ENCODE measurements at places on chromosomes 16 and 17.

DNA sequence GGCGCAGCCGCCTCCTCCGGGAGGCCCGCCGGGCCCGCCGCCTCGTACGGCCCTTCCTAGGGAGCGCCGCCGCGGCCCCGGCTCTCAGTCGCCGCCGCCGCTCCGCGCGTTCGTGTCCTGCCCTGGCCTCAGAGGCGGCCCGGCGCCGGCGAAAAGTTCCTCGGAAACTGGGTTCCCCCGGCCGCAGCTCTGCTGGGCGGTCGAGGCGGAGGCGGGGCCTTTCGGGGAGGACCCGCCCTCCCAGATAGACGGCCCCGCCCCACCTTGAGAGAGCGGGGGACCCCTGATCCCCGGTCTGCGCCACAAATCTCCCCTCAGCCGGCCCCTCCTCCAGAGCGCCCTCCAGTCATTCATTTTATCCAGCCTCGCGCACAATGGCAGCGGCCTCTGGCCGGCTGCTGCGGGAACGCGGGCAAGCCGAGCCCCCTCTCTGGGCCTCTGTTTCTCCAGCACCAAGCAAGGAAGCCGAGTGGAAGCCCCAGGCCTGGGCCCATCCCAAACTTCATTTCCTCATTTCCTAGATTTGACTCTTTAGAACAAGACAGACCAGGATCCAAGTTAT lies at the start of gene SREBF1:
TSS of gene SREBF1 (minus strand) at position 169 of the 562 bp plus-strand sequence. CDS start 169 bp downstream, outside the sequence.
- no peak for DNase-seq

- no peak for DNase-seq
Measured at GRCh38 chr16:68046106-68046505, 23.0 kb downstream of the DUS2 start.

DNA sequence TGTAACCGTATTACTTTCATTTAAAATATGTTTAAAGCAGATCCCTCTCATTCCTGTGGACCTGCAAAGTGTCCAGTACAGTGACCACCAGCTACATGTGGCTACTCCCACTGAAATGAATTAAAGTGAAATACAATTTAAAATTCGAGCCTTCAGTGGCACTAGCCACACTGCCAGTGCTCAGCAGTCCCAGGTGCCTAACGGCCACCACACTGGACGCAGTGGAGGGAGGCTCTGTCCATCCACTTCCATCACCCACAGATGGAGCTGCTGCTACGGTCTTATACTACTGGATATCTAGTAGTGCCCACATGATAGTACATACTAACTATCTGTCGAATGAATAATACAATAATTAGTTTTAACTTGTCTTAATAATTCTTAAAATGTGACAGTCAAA lies 2.3 kb upstream of the CBX2 start:
- no peak for DNase-seq

DNA sequence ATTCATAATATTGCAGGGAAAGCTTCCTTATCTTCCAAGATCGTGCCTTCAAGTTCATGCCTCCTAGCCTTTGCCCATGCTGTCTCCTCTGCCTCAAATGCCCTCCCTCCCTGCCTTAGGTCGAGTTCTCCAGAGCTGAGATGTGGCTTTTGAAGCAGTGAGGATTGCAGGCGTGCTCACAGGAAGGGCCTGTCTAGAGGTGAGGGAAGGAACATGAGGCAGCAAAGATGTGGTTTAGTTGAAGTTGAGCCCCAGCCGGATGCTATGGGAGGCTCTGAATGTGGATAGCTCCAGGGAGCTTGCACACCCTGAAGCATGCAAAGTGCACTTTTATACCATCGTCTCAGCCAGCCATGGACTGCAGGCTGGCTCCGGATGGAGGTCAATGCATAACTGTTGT lies 754.6 kb upstream of the EEF2KMT start:
- DNase-seq, result no peak

- no peak for DNase-seq
Measured at GRCh38 chr16:23959752-23960072, 123.9 kb downstream of the PRKCB start.

DNA sequence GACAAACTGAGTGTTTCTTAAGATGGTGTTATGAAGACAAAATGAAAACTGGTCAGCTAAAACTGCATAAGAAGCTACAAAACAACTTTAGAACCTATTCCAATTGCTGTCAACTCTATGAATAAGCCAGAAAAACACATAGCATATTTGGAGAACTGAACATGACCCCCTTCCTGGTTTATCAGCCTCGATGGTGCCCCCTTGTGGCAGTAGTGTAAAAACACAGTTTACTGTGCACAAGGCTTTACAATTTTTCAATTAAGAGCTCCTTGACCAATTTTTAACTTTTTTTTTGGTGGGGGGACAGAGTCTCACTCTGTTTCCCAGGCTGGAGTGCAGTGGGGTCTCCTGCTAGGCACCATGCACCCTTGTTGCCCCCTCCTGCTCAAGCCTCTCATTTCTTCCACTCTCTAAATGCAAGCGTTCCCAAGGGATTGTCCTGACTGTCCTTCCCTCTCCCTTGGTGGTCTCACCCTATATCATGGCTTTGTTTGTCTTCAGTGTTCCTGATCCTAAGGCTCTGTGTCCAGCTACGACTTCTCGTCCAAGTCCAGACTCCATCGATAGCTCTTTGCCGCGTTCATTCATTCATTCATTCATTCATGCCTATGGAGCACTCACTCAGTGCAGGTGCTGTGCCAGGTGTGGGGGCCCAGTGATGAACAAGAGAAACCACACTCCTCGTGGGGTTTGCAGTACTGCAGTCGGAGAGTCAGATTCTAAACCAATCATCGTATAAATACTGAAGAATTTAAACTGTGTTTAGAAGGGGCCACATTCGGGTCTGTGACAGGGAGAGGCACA lies 7.5 kb downstream of the EIF1 start:
- peak; percentile 68 for DNase-seq

DNA sequence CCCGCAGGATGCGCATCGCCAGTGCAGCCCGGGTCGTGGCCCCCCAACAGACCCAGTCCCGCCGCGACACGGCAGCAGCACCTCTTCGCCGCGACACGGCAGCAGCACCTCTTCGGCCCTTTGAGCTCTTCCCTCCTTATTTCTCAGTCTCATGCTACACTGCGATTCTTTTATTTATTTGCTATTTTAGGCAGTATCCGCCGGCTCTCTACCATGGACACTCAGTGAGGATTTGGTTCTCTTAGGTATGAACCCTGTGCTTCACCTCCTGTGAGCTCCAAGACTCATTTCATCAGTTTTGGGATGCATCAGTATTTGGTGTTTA lies 8.3 kb upstream of the MAP2K3 start:
- DNase-seq, result no peak

GRCh38 chr17:47732399-47733046 lies 513 bp upstream of the TBX21 start:
- DNase-seq, result no peak

DNA sequence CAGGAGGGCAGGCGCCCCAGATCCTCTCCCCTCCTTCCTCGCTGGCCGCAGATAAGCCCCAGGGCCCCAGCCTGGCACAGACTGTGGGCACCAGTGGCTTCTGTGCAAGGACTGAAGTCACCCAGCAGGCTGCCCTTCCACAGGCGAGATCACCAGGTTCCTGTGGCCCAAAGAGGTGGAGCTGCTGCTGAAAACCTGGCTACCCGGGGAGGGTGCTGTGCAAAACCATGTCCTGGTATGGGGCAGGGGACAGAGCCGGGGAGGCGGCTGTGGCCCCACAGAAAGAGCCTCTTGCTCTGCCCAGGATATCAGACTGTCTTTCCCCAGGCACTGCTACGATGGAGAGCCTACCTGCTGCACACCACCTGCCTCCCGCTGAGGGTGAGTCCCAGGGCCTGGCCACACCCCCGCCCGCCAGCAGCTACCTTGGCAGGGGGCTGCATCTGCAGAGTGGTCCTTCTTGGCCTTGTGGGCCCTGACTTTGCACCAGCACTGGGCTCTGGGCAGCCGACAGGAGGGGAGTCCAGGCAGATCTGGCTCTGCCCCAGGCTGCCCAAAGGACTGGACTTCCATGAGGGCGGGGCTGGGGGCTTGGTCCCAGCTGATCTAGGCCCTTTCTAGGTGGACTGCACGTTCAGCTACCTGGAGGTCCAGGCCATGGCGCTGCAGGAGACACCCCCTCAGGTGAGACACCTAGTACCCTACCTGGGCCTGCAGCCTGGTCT lies 615 bp downstream of the CARMIL2 start:
- no peak for DNase-seq

DNA sequence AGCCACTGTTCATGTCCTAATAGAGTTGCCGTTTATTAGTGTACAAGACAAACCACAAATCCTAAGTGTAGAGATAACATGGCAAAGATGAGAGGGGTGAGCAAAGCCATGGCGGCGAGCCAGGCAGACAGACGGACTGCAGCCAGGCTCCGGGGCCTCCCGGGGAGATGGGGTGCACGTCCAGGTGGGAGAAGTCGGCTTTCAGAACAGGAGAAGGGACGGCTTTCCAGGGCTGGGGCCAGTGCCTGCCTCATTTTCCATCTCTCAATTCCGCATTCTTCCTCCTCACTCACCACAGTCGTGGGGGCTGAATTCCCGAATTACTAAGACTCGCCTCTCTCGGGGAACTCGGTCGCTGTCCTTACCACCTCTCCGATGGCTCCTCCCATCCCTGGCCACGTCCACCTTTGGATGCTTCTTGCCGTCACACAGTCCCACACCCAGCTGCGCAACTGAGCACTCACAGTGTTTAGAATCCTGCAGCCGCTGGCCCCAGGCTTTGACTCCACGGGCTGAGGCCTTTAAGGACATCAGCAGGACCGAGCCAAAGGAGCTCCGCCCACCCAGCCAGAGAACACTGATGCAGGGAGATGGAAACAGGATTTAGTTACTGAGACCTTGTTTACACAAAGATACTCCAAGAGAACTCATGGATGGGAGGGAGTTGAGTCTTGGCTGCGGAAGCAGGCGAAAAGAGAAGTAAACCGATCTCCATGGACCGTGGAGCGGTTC lies 59.7 kb downstream of the RNF112 start:
- no peak for DNase-seq

DNA sequence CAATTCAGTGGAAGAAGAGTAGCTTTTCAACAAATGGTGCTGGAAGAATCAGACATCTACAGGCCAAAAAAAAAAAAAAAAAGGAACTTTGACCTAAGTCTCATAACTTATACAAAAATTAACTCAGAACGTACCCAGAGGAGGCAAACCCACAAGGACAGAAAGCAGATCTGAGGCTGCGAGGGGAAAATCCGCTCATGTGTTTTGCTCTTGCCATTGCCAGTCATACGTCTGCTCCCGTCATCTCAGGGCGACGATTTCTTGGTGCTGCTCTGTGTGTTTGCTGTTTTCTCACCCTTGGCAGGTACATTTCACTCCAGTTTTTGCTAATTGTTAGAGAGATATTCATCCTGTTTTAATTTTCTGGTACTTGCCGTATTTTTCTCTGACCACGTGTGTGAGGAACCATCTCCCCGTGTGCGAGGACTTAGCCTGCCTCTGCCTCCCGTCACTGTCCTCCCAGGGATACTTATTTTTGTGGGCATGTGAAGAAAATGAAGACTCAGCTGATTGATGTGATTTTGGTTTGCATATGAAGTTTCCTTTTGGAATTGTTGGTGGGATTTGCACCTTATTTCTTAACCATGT lies 33.4 kb upstream of the ACSF3 start:
- no peak for DNase-seq

DNA sequence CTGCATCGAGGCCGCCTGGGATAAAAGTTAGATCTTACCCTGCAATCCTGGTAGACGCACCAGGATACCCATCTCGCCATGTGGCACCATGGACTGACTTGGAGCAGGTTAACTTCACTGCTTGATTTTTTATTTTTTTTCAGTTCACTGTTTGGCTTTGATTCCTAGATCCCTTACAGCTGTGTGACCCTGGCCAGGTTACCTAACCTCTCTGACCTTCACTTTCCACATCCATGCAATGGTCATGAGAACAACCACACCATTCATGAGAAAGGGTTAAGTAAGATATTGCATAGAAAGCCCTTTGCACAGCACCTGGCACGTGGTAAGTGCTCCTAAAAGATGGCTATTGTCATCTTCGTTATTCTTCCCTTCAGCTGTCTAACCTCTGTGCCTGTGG lies 230.5 kb downstream of the SOX9 start:
- no peak for DNase-seq

GRCh38 chr17:66415366-66416206 lies 113.2 kb downstream of the PRKCA start:
- DNase-seq, result no peak

DNA sequence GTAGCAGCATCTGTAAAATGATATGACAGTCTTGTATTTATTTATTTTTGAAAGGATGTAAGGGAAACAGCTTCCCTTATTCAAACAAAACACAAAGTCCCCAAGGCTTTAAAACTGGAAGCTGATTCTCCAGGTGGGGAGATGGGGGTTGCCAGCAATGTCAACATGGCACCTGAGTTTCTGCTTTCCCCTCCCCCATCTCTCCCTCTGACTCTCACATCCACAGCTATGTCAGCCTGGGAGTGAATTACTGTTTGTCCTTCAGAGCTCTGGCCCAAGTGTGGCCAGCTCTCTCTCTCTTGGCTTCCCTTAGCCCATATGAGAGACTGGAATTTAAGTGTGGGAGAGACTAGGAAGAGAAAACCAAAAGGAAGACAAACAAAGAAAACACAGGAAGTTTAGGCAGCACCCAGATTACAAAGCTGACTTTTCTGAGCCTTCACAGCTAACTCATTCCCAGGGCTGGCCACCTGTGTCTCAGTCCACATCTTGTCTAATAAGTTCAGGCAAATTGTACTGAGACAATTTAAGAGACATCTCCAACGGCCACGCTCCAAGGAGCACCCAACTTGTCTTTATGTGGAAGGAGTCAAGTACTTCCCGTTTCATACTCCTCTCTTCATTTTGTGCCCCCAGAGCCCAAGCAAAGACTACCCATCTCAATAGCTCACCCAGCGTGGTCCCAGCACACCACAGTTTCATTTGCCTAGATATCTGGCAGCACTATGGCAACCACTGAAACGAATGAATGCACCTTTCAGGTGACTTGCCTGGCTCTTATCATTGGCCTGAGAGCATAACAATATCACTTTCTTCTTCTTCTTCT lies 69.2 kb downstream of the SOX9 start:
- no peak for DNase-seq

DNA sequence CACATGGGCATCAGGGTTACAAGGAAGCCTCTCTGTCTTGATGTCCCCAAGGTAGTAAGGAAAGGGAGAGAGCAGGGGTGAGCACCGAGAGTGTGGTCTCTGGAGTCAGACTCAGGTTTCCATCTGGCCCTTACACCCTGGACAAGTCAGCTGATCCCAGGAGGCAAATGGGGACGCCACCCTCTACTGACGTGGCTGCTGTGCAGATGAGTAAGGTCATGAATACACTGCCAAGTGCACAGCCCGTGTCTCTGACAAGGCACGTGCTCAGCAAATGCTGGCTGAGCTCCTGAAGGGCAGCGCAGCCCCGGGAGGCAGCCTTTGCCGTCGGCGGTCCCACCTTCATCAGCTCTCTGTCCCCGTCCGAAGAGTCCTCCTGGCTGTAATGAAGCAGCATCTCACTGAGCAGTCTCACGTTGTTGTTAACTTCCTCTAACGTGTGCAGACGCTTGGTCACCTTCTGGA lies 19.4 kb downstream of the GGA3 start:
- DNase-seq, result no peak

GRCh38 chr17:83008186-83008510 lies 71.3 kb upstream of the METRNL start:
- no peak for DNase-seq
